ENCODE measurements at places on chromosomes 1 and 21. TPM values are rescaled to one million over a fixed set of nuclear protein-coding genes. Genes with fewer than 3 reads are reported as not detected.

ATF3 gene
- total RNA-seq: 21.1 TPM

UQCRHL gene
- 0.76 TPM for total RNA-seq

SYPL2 gene
- total RNA-seq: not detected

ACAP3 gene
- 33.6 TPM for total RNA-seq

OPTC gene
- not detected for total RNA-seq

TRIM33 gene
- total RNA-seq: 19.5 TPM

MANEAL gene
- 2.2 TPM for total RNA-seq

KIF2C gene
- 4.7 TPM for total RNA-seq

MYOC gene
- total RNA-seq: not detected

BCL2L15 gene
- total RNA-seq: 0.23 TPM

GNG4 gene
- not detected for total RNA-seq

RORC gene
- not detected for total RNA-seq

DNALI1 gene
- total RNA-seq: 3.8 TPM

VHLL gene
- total RNA-seq: not detected

UCHL5 gene
- total RNA-seq: 31.3 TPM

FTCD gene
- 0.64 TPM for total RNA-seq

CACYBP gene
- total RNA-seq: 76.7 TPM

ZBED6 gene
- total RNA-seq: 22.3 TPM

FGR gene
- total RNA-seq: not detected

WASF2 gene
- 111 TPM for total RNA-seq

GALE gene
- total RNA-seq: 82.0 TPM

CCDC28B gene
- total RNA-seq: 17.5 TPM

C1orf185 gene
- not detected for total RNA-seq

IVL gene
- total RNA-seq: not detected

OLFML2B gene
- total RNA-seq: 0.53 TPM

WNT3A gene
- total RNA-seq: not detected

RHBDL2 gene
- total RNA-seq: not detected

DIRAS3 gene
- 7.9 TPM for total RNA-seq

GJB5 gene
- not detected for total RNA-seq

MPL gene
- total RNA-seq: not detected

KCNJ15 gene
- total RNA-seq: 3.0 TPM

PKLR gene
- total RNA-seq: not detected

RIMS3 gene
- under 0.01 TPM for total RNA-seq

UMODL1 gene
- not detected for total RNA-seq

ZNF648 gene
- not detected for total RNA-seq

CENPF gene
- total RNA-seq: 10.3 TPM

SEMA4A gene
- total RNA-seq: 0.93 TPM

RAB7B gene
- 0.63 TPM for total RNA-seq

ITLN2 gene
- total RNA-seq: not detected

PBX1 gene
- total RNA-seq: 8.7 TPM

CAMK2N1 gene
- total RNA-seq: 4.6 TPM

RAB3GAP2 gene
- 21.4 TPM for total RNA-seq

GBP4 gene
- 27.0 TPM for total RNA-seq

SPRR1B gene
- total RNA-seq: not detected

PCAT6 gene
- total RNA-seq: 6.0 TPM

RHOU gene
- 1.2 TPM for total RNA-seq

PCSK9 gene
- total RNA-seq: 2.6 TPM

KRTAP7-1 gene
- total RNA-seq: not detected

LRRC3 gene
- total RNA-seq: 10.4 TPM
